ENCODE measurements at places on chromosomes 4 and X.

DNA sequence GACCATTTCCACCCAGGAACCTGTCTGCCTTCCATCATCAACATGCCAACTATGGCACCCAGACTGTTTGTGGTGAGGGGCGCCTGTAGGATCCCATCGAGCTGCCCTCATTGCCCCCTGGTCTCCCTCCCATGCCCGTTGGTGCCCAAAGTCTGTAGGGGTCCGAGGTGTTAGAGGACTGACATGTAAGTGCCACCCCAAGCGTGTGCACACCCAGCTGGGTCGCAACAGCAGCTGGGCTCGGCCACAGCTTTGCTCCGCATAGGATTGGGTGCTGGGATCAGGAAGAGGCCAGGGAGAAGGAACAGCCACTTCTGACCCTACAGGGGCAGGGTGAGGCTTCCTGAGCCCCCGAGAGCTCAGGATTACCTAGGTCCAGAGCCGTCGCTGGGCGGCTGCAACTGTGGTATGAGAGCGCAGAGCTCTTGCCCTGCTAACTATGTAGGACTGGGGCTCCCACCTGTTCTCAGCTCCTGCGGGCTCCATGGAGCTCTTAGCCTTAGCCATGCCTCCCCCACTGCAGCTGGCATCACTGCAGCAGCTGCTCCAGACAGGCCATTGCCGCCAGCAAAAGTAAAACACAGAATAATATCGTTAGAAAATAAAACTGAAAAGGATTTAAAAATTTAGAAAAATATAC is 1160.3 kb downstream of the FSTL5 start:
- DNase-seq, result no peak

DNA sequence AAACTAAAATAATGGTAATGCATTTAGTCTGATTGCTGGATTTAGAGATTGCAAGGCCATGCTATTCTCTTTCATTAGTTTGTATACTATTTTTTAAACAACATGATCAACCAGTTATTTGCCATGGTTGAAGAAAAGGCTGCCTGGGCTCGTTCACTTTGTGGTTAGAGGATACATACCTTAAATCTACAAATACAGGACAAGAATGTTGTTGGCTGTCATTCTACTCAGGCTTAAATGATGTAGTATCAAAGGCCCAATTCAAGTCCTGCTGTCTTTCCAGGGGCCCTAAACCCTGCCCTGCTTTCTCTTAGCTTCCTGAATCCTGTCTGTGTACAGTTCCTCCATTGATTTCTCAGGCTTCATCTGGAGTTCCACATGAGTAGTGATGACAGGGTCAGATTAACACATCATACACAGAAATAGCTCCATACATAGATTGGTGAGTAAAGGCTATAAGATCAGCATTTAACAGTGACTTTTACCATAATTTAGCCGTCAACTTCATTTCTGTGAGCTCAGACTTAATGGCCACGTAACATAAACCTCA is 114.9 kb upstream of the GPRIN3 start:
- DNase-seq, result no peak

DNA sequence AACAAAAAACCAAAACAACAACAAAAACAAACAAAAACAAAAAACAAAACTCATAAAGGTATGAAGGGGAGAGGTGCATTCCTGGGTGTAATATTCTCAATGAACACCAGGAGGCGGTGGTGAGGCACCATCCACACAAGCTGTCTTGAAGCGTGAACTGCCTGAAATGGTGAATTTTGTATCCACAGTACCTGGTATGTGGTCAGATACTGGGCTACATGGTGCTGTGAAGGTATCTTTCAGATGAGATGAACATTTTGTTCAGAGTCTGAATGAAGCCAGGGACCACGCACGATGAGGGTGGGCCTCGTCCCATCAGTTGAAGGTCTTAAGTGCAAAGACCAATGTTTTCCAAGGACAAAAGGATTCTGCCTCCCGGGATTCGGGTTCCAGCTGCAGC is 58.5 kb downstream of the ASMT start:
- DNase-seq, result no peak

DNA sequence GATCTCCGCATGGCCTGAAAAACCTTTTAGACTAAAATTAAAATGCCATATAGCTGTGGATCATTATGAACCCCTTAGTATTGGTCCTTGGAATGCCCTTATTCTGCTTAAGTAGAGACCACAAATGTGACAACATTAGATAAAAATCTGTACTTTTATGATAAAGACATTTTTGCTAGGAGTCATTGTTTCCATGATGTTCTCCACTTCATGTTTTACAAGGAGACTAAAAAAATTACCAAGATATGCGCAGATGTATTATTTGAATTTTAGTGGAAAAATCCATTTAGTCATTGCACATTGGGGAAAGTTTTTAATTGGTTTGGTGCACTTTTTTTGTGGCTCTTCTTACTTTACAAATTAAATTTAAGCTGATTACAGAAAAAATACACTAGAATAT is 85.1 kb upstream of the HPRT1 start:
- no peak for DNase-seq

DNA sequence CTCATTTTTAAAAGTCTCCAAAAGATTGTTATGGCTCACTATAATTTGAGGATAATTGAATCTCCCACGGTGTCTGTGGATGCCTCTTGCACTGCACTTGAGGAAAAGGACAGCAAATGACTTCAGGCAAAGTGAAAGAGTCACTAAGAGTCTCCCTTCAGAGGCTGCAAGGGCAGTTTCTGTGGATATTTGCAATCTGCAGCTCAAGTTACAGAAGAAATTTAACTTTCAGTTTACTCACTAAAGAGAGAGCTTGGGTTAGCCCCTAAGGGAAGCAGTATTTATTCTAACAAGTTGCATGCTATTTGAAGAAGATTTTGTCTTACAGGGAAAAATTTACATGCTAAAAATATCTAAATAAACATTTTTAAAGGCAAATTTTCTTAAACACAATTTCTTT is 912.0 kb upstream of the TENM3 start:
- no peak for DNase-seq

DNA sequence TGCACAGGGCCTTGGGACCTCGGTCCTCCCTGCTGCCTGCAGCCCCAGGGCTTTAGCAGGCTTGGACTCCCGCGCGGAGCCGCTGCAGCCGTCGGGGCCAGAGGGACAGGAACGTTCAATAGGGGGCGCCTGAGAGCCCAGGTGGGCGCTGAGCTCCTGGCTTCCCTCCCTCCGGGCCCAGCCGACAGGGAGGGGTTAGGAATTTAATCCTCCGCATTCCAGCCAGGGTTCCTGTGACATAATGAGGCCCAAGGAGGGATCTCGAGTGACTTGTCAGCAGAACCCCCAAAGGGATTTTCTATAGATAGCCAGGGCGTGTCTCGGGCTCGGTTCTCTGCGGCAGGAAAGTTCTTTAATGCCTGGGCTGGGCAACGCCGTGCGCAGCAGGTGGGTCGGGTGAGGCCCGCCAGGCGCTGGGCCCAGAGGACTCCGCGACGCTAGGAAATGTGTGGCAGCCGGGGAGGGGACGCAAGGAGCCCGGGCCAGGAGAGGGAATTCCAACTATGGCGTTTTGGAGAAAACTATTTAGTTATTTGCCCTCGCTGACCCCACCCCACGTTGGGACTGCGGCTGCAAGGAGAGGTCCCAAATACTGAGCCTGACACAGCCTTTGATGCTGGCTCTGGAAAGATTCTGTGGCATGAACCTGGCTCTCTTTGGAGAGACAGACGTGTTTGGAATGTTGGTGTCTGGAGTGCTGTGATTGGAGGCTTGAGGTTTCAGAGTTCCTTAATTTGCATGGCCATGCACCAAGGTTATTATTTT is 285.2 kb upstream of the GATB start:
- DNase-seq, result peak; percentile 8

- DNase-seq, result no peak
Measured at GRCh38 chr4:7902826-7903225, 36.8 kb downstream of the AFAP1 start.

DNA sequence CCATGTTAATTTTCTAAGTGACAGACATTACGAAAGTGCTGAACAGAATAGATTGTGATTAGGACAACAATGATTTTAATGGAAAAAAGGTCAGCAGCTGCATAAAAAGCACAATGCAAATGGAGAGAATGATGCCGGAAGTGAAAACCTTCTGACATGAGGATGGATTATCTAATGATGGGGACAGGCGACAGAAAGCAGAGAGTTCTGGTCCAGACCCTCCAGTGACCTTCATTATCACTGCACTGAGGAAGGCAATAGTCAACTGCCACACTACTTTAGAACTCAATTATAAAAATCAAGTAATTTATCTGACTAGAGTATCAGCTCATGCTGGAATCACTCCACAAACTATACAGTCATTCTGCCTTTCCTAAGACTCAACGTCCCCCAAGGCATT is 746.1 kb upstream of the EPHA5 start:
- DNase-seq, result no peak

Data from NCI-H2171 (cell line).